ENCODE measurements at places on chromosomes 4 and X.

DNA sequence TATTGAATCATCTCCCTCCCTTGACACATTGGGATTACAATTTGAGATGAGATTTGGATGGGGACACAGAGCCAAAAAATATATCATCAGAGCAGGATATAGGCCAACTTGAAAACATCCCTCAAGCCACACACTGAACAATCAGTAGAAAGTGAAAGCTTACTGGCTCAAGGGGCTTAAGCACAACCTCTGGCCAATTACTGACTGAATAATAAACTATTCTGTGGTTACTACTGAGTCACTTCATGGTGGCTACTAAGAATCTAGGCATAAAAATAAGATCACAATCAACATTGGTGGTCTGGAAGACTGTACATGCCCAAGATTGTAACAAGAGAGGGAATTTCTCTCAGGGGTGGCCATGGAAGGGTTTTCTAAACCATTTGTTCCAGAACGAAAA is 27.4 kb upstream of the GPR174 start:
- DNase-seq = no peak

- no peak for DNase-seq
Observed at GRCh38 chr4:86558258-86558657, 35.9 kb upstream of the PTPN13 start.

GRCh38 chrX:119943185-119943988 is at the start of gene NKAP:
Gene NKAP, minus strand, starts transcription at chrX:119943751. Its CDS starts 146 bp downstream, at chrX:119943605.
- peak; percentile 75 for DNase-seq

GRCh38 chrX:115679460-115679859 is 118.5 kb downstream of the PLS3 start:
- DNase-seq = no peak

DNA sequence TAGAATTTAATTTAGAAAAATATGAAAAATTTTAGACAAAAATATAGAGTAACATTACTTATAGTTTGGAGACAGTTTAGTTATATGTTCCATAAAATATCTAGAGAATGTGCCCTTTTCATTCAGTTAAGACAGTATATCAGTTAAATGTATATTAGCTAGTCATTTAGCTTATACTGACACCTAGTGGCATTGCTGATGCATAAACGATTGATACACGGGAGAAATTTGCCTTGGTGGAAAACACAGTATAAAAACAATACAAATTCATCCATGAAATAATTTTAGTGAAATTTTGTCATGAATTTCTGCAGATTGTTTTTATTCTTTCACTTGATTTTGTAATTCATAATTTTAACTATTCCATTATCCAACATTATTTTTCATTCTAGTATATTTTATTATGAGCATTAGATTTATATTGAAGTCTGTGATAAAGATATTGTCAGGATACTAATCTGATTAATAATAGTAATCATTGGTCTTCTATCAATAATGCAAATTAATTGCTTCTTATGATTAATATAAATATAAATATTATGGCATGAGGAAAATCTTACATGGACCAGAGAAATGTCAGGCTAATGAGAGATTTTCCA is 219.0 kb downstream of the TLL1 start:
- DNase-seq = no peak

DNA sequence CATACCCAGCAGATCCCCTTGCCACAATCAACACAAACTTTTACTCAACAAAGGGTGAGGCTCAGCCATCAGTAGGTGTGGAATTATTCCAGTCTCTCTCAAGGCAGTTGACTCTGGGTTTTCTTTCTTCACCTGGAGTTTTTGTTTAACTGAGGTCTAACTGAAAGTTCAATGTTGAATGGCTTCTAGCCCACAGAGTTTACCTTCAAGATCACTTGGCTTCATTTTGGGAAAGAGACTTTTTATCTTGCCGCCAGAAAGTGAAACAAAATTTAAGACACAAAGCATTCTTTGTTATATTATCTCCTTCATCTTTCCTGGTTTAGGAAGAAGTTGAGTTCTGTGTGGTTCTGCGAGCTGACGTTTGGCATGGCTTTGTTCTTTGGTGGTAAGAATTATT is 83.8 kb upstream of the RASGEF1B start:
- no peak for DNase-seq

GRCh38 chrX:49191574-49192011 is 5.4 kb upstream of the PRICKLE3 start:
- DNase-seq = no peak

DNA sequence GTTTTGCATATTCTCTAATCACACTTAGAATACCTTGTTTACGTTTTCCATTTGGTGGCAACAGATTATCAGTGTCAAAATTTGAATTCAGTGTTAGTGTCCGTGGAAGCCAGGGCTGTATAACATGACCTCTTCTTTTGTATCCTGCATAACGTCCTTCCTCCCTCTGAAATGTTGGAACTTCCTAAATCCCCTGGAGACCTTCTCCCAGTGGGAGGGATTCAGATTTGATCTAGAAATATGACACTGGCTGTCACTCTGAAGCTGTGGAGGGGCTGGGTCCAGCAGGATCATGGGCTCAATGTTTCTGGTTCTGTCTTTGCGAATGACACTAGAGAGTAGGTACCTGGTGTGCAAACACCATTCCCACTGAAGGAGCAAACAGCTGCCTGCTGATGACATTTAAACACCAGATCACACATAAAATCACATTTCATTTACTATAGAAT is 850 bp upstream of the CXCL3 start:
- DNase-seq = no peak

All from CD4-positive, alpha-beta T cell treated with Interleukin-6 at 100 ng/mL for 8 hours (primary cell).